CD4-positive, alpha-beta T cell treated with Interleukin-6 for 4 hours (primary cell): ENCODE measurements at places on chromosomes 11 and 22.

GRCh38 chr11:76591416-76591815 is 79.1 kb downstream of the LRRC32 start:
- no peak for DNase-seq

- DNase-seq: no peak
These were observed 48.2 kb downstream of the CSF2RB start for GRCh38 chr22:36961626-36962025.

DNA sequence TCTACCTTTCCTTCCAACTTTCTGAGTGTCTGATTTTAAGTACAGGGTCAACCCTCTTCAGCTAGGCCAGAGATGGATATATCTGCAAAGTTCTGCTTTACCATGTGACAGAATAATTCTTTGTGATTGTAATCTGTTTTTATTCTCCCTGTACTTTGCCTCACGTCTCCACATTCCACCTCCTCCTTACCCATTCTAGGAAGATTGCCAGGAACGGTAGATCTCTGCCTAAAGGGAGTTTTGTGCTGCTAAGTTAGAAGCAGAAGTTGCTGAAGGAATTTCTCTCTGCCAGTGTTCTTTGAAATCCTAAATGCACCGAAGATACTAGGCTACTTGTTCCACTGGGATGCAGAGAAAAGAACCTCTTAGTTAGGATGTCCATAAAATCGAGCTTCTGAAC is 20.7 kb upstream of the FAM181B start:
- DNase-seq: no peak

- no peak for DNase-seq
These were observed 19.9 kb downstream of the POU2AF2 start for GRCh38 chr11:111265421-111265820.

DNA sequence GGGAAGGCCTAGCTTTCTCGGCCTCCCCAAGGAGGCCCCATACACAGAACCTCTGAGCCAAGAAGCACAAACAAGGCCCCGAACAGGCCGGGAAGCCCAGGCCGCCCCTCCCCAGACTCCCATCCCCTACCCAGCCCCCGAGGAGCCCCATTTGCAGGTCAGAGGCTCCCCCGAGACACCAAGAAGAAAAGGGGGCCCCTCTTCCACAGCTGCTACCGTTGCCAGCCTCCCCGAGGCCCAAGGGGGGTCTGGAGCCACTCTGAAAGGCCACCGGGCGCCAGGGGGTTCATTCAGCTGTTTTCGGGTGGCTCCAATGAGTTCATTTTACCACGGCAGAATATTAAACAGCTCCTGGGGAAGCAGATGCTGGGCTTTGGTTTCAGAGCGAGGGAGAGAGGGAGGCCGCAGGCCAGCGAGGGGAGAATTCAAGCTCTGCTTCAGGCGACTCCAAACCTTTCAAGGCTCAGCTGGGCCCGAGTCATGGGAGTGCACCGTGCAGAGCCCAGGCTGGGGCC is 28.5 kb downstream of the MN1 start:
- no peak for DNase-seq

DNA sequence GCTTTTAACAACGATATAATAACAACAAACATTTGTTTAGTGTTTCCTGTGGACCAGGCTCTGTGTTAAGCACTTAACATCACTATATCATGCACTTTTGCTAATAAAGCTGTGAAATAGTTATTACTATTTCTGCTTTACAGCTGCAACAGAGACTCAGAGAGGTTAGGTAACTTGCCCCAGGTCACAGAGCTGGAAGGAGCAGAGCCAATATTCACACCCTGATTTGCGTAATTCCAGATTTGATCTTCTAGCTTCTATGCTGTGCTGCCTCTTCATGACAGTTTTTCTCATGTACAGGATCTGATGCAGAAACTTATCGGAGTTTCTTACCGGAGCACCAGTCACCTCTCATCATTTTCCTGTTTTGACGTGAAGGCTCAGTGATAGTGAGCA is 33.6 kb upstream of the EHF start:
- DNase-seq: no peak
